IMR-90 (cell line): ENCODE measurements at places on chromosomes 5 and 9. TPM values are rescaled to one million over a fixed set of nuclear protein-coding genes. Genes with fewer than 3 reads are reported as not detected.

- no peak overlapping the region for H3K4me3 ChIP-seq
- DNase-seq: no peak
- H3K27ac ChIP-seq: no peak overlapping the region
Measured at GRCh38 chr9:38697776-38698300, 22.1 kb downstream of the FAM240B start.

PCDHGA3 gene
- 1.4 and 1.7 TPM in 2 replicates for total RNA-seq

DMRT3 gene
- not detected in 2 replicates for total RNA-seq

PLCXD3 gene
- under 0.01 TPM in 2 replicates for total RNA-seq

DNA sequence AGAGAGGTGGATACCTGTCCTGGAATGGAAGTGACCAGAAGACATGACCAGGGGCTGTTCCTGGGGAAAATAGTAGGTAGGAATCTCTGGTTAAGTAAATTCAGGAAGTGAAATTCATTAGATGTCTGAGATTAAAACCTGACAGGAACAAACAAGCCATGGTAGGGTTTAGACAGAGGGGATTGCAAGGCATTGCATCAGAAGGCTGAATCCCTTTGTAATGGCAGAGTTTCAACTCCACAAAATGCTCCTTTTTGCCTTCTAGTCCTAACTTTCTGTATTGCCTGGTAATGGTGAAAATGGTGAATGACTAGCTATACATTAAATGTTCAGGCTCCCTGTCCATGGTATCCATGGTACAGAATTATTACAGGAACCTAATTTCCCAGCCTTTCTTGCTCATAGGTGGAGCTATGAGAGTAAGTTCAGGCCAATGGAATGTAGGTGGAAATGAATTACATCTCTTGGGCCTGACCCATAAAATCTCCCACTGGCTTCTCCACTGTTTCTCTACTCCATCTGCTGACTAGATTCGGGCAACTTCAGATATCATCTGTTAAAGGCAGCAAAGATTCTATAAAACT lies 113.4 kb upstream of the CNTLN start:
- no peaks in the 10 kb centered on the region for H3K36me3 ChIP-seq
- no peaks in the 10 kb centered on the region for H3K27me3 ChIP-seq
- peak; percentile 47 for DNase-seq
- H3K4me3 ChIP-seq: no peak overlapping the region
- H3K4me1 ChIP-seq: peaks cover 12% of the 10 kb centered on the region

SELENOP gene
- total RNA-seq: 0.28 and 1.1 TPM in 2 replicates

- no peak overlapping the region for H3K4me3 ChIP-seq
- no peaks in the 10 kb centered on the region for H3K4me1 ChIP-seq
- H3K36me3 ChIP-seq: peaks cover 2% of the 10 kb centered on the region; the same call in 1 of the 2 replicates
- no peak for DNase-seq
- H3K27ac ChIP-seq: no peak overlapping the region
Measured at GRCh38 chr9:97578846-97579245, 54.3 kb downstream of the TSTD2 start.

- no peak overlapping the region for H3K4me3 ChIP-seq
- no peaks in the 10 kb centered on the region for H3K27me3 ChIP-seq
- H3K27ac ChIP-seq: no peak overlapping the region
- no peak for DNase-seq
- no peaks in the 10 kb centered on the region for H3K36me3 ChIP-seq
Measured at GRCh38 chr5:158354958-158355357, 496.0 kb upstream of the CLINT1 start.

DNA sequence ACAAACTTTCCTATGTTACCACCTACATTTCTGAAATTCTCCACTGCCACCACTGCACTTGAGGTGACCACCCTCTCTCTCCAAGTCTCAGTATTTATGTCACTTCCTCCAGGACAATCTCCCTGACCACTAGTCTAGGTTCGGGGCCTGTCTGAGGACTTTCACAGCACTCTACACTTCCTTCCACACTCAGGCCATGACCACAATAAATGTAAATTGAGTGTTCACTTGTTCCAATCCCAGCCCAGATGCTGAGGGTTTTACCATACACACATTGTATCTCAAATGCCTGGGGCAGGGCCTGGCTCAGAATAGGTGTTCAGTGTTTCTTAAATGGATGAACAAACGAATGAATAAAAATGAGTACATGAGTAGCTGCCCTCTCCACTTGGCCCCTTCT lies 26.9 kb upstream of the CCNG1 start:
- peaks cover 3% of the 10 kb centered on the region for H3K27me3 ChIP-seq
- no peak overlapping the region for H3K4me3 ChIP-seq
- H3K4me1 ChIP-seq: no peaks in the 10 kb centered on the region
- DNase-seq: no peak

DNA sequence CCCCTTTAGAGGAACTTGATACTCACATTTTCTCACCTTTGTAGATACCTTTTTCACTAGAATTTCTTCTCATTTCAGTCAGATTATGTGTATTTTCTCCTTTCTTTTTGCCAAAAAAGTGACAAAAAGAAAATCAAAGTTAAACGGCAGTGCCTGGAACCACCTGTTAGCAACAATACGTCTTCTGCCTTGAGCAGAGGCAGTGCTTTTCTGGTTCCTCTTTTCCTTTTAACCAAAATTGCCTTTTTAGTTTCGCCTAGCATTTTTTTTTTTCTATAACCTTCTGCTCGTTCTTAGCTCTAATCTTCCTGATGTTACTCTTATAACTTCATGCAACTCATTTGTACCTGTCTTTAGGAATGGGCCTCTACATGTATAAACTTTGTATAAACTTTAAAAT lies 26.1 kb downstream of the SMIM32 start:
- no peaks in the 10 kb centered on the region for H3K27me3 ChIP-seq
- no peak for DNase-seq
- no peak overlapping the region for H3K27ac ChIP-seq
- no peak overlapping the region for H3K4me3 ChIP-seq
- H3K4me1 ChIP-seq: peaks cover 2% of the 10 kb centered on the region; the same call in 1 of the 2 replicates
- H3K36me3 ChIP-seq: peaks cover 14% of the 10 kb centered on the region

DNA sequence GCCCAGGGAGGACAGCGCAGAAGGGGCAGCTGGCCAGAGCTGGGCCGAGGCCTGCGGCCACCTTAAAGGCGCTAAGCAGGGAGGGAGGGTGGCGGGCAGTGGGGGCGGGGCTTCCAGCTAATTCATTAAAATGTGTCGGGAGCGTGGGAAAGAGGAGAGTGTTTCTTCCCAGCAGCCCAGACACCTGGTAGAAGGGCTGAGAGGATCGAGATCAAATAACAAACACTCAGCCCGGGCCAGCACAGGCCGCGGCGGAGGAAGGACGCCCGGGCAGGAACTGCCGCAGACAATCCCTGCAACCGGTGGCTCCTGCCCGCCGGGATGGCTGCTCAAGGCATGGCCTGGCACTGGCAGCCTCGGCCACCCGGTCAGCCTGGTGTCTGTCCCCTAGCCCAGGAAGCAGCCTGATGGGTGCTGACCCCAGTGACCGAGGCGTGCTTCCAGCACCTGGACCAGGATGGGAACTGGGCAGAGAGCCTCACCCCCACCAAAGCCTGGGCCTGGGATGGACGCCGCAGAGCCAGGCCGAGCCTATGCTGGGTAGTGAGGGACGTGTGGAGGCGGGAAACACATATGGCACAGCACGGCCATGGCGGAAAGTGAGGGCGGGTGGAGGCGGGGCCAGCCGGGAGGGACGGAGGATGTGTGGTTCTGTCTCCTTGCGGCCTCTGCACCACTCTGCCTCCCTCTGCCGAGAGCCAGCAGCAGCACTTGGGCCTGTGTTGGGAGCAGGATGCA lies 3.2 kb upstream of the NRARP start:
- H3K4me1 ChIP-seq: peaks cover 3% of the 10 kb centered on the region
- no peaks in the 10 kb centered on the region for H3K36me3 ChIP-seq
- H3K4me3 ChIP-seq: no peak overlapping the region
- H3K27me3 ChIP-seq: peaks cover 6% of the 10 kb centered on the region; the same call in 1 of the 2 replicates

- H3K27me3 ChIP-seq: no peaks in the 10 kb centered on the region
- peak overlapping the region; percentile 84 for H3K4me3 ChIP-seq
- peak overlapping the region; percentile 74; the same call in 1 of the 2 replicates for H3K27ac ChIP-seq
- no peaks in the 10 kb centered on the region for H3K36me3 ChIP-seq
- peaks cover 5% of the 10 kb centered on the region for H3K4me1 ChIP-seq
Measured at GRCh38 chr9:109117856-109118807, 1.6 kb downstream of the TMEM245 start.

GRCh38 chr9:22228542-22228941 lies 218.1 kb upstream of the DMRTA1 start:
- no peak overlapping the region for H3K4me3 ChIP-seq
- H3K27me3 ChIP-seq: no peaks in the 10 kb centered on the region
- H3K36me3 ChIP-seq: no peaks in the 10 kb centered on the region
- H3K4me1 ChIP-seq: no peaks in the 10 kb centered on the region; the same call in 1 of the 2 replicates
